ENCODE measurements at places on chromosomes 7 and 10.

- DNase-seq: no peak
Observed at GRCh38 chr7:54529568-54529967, 12.6 kb upstream of the VSTM2A start.

DNA sequence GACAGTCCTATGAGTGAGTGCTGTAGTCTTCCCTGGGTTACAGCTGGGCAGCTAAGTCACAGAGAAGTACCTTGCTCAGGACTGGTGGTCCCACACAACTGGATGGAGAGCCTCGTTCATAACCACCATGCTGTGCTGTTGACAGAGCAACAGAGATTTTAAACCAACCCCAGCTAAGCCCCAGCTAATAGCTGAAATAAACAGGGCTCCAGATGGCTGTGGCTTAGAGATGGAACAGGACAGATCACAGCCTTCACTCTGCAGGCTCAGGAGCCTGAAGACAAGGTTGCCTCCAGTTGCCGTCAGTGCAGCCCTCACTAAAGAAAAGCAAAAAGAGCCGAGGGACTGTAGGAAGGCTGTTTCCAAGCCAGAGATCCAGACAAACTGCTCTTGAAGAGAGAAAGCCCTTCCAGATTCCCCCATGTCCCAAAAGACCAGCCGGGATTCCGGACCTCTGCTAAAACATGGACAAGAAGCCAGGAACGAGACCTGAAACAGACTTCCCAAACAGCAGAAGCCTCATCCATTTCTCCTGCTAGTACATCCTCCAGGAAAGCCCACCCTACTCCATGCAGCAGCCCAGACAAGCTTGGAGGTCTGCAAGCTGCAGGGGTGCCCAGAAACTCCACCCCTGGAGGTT is 4.2 kb downstream of the HTRA1 start:
- no peak for DNase-seq

DNA sequence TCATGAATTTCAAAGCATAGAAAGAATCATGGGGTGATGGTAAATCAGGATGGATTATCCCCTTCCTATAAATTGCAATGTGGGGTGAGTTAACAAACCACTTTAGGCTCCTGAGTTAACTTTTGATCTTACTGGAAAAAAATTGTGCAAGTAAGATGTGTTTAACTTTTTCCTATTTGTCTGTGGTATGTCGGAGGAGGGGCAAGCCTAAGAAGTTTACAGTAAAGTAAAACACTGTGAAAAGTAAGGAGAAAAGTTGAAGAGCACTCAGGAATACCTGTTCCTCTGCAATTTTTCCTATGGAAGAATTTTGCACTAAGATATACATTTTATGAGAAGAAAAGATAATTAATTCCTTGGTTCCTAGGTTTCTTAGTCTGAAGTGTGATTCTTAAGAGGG is 44.4 kb downstream of the IFIT5 start:
- no peak for DNase-seq

- no peak for DNase-seq
Observed at GRCh38 chr7:184294-185264, 7.8 kb upstream of the FAM20C start.

DNA sequence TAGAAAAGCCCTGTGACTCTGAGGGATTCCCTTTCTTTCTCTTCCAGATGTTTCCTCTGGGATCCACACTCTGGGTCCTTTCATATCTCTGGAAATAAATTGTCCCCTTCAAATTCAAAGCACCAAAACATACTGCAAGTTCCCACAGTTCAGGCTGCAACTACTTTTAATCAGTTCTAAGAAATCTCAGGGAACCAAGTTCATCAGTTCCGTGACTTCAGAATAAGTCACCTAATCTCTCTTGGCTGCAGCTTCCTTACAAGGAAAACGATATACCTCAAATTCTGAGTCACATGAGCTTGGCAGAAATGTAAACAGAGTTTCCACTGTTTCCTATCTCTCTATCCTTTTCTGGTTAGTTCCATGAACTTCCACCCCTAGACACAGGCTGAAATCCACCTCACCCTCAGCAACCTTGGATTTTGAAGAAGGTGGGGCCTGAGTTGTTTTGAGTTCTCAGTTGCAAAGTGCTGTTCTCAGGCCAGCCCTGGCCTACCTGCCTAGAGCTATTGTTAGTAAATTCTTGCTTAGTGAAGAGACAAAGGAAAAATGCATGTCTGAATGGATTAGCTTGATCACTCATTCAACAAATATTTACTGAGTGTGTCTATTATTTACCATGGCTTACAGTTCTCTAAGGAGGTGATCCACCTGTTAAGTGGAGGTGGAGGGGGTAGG is 59.3 kb upstream of the IL6 start:
- DNase-seq: no peak

Data from cortex of kidney (tissue), 1 donor.